Stimulated activated naive CD4-positive, alpha-beta T cell (primary cell): ENCODE measurements at places on chromosomes 6 and 20.

DNA sequence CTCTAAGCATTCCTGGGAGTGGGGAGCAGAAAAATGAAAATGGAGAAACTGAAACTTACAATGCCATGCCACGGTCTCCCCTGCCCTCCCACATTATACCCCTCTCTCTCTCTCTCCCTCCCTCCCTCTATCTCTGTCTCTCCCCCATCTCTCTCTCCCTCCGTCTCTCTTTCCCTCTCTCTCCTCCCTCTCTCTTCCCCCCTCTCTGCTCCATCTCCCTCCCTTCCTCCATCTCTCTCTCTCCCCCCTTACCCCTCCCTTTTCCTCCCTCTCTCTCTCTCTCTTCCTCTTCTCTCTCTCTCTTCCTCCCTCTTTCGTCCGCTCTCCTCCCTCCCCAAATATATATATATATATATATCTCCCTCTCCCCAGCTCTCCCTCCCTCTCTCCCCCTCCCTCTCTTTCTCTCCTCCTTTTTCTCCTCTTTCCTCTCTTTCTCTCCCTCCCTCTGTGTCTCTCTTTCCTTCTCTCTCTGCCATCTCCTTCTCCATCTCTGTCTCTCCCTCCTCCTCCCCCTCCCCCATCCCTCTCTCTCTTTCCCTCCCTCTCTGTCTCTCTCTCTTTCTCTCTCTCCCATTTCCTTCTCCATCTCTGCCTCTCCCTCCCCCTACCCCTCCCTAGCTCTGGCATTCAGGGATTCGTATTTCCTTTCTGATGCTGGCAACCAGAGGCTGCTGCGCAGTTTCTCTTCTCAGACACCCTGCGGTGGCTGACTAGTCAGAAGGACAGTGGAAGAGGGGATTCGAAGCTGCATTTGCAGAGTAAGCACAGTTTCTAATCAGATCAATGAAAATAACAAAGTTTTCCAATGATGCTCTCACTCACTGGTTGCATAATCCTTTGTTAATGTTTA lies 13.9 kb upstream of the VAPB start:
- DNase-seq = no peak

- no peak for DNase-seq
These were observed 1.0 kb downstream of the RALGAPA2 start for GRCh38 chr20:20711413-20711812.

GRCh38 chr6:98946266-98946878 lies 1.4 kb downstream of the FBXL4 start:
- no peak for DNase-seq

DNA sequence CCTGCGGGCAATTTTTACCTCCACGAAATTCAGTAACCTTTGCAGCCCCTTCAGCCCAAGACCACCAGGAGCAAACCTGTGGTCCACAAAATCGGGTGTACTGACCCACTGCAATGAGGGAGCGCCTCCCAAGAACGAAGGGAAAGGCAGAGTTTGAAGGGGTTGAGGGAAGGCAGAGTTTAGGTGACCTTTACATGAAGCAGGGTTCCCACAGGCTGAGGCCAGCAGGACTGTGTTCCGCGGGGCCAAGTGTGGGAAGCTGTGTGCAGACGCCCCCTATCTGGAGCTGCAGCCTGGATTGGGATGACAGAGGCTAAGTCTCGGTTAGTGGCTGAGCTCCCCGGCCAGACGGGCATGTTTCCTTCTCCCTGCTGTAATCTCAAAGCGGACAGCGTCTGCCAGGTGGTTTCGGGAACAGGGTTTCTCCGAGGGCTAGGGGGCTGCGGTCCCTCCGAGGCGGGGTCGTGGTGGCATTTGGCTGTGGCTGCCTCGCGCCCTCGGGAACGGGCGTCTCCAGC lies 826 bp upstream of the PYGB start:
- DNase-seq = no peak
